CD4-positive, alpha-beta T cell treated with Interleukin-4 for 1 hour (primary cell): ENCODE measurements at places on chromosomes 4 and X.
A peak's percentile ranks its signal among the peaks of the same experiment; 100 is the strongest.

DNA sequence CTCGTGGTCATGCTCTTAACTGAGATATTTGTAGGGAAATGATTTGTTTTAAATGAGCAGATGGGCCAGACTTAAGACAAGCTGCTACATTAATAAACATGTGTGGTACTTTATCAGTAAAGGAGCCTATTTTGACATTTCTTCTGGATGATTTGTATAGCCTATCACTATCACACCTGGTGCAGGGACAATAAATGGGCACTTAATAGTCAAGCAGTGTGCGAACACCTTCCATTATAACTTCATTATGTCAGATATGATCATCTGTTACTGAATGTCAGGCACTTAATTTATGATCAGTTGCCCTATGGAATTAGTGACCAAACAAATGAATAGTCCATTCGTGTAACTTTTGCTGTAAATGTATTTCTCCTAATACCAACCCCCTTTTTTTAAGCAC is 628.8 kb downstream of the ADGRL3 start:
- DNase-seq = no peak

DNA sequence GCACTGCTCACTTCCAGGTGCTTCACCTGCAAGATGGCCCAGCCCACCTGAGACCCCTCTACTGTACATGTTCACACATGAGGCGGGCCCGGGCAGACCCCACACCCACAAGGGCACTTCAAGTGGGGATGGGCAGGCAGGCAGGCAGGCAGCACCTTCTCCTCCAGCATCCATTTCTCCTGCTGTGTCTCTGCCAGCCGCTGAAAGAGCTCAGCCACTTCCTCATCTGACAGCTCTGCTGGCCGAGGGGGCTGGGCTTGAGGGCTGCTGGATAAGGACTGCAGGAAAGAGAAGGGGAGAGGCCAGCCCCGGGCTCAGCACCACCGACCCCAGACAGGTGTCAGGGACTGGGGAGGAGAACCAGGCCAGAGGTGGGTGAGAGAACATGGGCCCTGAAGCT is 4.4 kb upstream of the KCND1 start:
- DNase-seq = no peak

- DNase-seq = peak; percentile 59
These were observed 51.0 kb downstream of the GUCY1B1 start for GRCh38 chr4:155809835-155810234.

DNA sequence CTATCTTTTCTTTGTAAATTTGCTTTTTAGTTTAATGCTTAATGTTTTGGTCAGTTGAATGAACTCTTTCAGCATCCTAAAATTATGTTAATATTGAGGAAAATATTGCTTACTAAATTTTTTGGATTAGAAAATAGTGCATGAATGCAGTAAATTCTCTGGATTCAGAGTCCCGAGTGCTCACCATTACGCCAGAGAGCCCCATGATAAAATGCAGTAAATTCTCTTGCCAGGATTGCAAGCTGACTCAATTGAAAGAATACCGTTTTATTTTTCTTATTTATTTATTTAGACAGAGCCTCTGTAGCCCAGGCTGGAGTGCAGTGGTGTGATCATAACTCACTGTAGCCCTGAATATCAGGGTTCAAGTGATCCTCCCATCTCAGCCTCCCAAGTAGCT is 60.9 kb upstream of the ENPEP start:
- DNase-seq = no peak

- no peak for DNase-seq
These were observed at the start of gene PCDH18 for GRCh38 chr4:137531986-137532868. Gene PCDH18, minus strand, starts transcription at chr4:137532494. Its CDS starts 406 bp downstream, at chr4:137532088.

- peak; percentile 39 for DNase-seq
These were observed 31.6 kb downstream of the MTHFD2L start for GRCh38 chr4:74189331-74190043.

- no peak for DNase-seq
These were observed 123.5 kb upstream of the JADE1 start for GRCh38 chr4:128686032-128686465.

- DNase-seq = no peak
These were observed 59.9 kb downstream of the MBNL3 start for GRCh38 chrX:132428896-132429295.

DNA sequence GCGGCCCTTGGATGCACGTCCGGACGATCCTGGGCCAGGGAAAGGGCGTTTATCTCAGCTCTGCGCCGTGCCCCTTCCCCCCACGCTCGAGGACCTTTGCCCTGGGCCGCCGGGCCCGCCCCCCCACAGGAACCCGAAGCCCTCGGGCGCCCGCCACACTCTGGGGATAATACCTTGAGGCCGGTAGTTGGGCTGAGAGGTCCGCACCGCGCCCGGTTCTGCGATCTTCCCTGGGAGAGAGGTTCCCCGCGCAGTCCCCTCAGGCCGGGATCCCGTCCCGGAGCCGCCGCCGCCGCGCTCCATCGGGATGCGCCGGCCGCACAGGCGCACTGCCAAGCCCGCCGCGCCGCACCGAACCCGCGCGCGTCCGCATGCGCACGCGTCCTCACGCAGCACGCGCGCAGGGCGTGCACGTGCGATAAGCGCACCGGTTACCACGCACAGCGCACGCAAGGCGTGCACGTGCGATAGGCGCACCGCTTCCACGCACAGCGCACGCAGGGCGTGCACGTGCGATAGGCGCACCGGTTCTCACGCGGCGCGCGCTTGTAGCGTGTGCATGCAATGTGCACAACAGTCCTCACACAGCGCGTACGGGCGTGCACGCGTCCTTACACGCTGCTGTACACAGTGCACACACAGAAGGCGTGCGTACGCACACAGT is at the start of gene MAP7D2:
MAP7D2 (minus strand) TSS at position 331 of the 664 bp plus-strand sequence; CDS start at position 303, 28 bp downstream.
- DNase-seq = no peak

DNA sequence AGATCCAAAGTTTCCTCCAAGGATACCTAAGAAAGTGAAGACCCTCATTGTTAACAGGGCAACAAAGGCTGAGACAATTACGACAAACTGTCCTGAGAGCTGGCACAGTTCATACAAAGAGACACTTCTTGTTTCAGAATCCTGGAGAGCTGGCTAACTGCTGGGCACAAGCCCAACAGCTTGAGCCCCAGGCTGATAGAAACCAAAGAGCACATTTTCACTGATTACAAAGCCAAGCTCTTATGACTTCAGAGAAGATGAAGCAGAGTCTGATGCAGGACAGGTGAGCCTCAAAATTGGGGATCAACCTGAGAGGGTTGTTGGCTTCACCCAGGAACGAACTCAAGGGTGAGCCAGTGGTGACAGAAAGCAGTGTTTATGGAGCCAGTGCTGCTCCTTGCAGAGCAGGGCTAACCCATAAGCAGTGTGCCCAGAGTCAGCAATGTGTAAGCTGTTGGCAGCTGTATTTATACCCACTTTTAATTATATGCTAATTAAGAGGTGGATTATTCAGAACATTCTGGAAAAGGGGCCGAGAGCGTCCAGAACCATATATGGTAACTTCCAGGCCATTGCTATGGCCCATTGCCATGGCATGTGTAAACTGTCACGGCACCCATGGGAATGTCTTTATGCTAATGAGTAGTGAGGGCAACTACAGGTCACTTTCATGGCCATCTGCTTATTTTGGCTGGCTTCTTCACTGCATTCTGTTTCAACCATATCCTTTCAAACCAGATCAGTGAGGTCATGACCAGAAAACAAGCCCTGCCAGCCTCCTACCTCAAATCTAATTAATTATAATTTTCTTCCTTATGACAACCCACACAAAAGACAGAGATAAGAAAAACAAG is 183.7 kb downstream of the EVC2 start:
- no peak for DNase-seq

DNA sequence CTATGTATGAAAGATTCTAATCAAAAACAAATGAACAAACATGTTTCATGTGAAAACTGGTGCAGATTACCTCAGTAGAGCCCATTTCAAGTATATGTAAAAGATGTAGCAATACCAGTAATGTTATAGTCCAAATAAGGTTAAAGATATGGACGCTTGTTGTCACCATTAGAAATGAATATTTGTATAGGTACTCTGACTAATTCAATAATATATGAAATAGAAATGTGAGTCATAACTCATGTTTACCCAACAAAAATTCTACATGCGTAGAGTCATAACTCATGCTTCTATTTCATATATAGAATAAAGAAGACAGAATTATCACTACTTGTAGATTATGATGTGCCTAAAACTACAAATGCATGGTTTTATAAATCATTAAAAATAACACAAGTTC is 739.1 kb upstream of the DIAPH2 start:
- DNase-seq = no peak

GRCh38 chr4:8736090-8736825 is 135.4 kb downstream of the HMX1 start:
- no peak for DNase-seq

- no peak for DNase-seq
These were observed 27.0 kb downstream of the BLOC1S4 start for GRCh38 chr4:6742989-6743388.

GRCh38 chr4:2662598-2662997 is 93.5 kb downstream of the TNIP2 start:
- no peak for DNase-seq

- DNase-seq = no peak
These were observed 6.3 kb upstream of the COX18 start for GRCh38 chr4:73075832-73076231.
